ENCODE measurements at places on chromosomes 5 and 9.

GRCh38 chr5:84794486-84795035 is 409.9 kb upstream of the EDIL3 start:
- DNase-seq, result no peak

GRCh38 chr9:87665505-87665904 is 60.4 kb upstream of the CTSL start:
- no peak for DNase-seq

GRCh38 chr9:107387409-107387808 is 102.2 kb downstream of the KLF4 start:
- DNase-seq, result peak; percentile 5

GRCh38 chr9:99201603-99202002 is 20.1 kb downstream of the ALG2 start:
- no peak for DNase-seq

DNA sequence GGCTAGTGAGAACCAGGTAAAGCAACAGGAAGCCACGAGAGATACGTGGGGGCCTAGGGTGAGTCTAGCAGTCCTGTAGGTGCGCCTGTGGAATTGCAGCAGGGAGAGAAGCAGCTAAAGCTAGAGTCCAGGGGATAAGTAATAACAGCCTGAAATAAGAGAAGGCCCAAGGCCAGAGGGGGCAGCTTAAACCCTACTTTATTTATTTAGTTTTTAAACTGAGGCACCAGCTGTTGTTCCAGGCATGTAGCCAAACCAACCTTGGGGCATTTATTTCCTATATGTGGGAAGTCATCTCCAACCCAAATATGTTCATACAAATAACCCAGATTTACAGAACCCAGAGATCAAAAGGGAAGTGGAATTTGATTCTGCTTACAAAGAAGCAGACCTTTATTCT is 93.5 kb downstream of the GLDC start:
- peak; percentile 92 for DNase-seq

DNA sequence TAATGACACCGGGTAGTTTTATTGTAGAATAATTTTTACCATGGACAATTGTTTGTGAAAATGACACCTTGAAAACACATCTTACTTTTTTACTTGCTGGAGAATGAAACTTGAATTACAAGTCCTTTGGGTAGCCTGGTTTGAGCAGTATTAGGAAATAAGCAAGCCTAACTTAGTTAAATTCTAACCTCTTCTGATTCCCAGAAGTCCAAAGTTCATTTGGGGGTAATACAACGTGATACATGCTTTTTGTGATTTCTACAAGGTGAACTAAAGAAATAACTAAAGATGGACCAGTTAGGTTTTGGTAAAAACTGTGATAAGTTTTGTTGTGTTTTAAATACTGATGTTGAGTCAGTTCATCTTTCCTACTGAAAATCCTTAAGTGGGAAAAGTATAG is 135.4 kb upstream of the DMRT1 start:
- no peak for DNase-seq

DNA sequence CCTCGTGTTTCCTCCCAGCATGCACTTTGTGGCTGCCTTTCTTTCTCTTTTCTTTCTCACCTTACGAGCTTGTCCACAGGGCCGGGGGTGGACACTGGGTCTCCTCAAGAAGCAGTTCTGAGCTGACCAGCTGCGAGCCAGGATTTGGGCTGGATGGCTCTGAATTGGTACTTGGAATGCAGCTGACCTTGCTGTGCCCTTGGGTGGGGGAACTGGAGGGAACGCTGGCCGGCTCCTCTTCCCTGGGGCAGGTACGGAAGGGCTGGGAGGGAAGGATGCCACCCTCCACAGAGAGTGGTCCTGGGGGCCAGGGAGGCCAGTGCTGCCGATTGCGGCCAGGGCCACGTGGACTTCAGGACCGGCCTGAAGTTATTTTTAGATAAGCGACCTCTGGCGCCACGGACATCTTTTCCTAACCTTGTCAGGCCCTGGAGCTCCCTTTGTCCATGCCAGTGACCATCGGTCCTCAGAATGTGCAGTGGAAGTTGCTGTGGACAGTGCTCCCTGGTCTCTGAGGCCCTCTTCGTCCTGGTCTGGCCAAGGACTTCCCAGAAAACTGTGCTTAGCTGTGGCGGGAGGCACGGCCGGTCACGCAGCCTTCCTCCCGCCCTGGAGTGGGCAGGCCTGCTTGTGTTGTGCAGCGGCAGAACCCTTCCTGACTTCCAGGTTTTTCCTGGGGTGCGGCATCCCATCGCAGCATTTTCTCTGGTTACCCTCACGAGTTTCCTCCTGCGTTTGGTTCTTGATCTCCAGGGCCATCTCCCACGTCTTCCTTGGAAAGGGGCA is 13.5 kb upstream of the AHRR start:
- no peak for DNase-seq

DNA sequence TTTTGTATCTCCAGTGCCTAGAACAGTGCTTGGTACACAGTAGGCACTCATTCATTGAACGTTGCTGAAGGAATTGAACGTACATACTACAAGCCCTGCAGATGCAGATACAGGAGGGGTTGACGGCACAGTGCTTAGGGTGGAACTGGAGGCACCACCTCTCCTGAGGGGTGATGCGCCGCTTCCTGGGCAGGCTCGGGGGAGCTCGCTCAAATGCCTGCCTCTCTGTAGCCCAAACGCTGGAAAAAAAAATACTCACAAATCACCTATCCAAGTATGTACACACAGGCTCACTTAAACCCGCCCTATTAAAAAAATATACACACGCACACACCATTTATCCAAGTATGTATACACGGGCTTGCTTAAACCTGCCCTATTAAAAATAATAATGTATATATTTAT is 536 bp upstream of the COMMD10 start:
- DNase-seq, result no peak

Measured in endothelial cell of umbilical vein (primary cell).